ENCODE measurements at places on chromosomes 7 and 10.

DNA sequence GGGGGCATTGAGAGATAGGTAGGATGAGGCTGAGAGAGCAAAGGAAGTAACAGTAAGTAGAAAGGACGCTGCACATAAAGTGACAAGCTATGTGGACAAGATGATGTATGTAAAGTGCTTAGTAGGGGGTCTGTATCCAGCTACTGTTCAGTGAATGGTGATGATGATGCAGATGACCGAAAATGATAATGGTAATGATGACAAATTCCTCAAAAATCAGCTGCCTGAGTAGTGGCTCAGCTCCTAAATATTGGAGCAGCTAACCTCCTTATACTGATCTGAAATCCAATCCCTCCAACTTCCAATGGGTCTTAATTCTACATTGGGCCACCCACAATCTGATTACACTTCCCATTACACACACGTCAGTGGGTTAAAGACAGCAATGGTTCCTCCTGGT, 27.1 kb upstream of the KCNMA1 start:
- DNase-seq, result no peak

DNA sequence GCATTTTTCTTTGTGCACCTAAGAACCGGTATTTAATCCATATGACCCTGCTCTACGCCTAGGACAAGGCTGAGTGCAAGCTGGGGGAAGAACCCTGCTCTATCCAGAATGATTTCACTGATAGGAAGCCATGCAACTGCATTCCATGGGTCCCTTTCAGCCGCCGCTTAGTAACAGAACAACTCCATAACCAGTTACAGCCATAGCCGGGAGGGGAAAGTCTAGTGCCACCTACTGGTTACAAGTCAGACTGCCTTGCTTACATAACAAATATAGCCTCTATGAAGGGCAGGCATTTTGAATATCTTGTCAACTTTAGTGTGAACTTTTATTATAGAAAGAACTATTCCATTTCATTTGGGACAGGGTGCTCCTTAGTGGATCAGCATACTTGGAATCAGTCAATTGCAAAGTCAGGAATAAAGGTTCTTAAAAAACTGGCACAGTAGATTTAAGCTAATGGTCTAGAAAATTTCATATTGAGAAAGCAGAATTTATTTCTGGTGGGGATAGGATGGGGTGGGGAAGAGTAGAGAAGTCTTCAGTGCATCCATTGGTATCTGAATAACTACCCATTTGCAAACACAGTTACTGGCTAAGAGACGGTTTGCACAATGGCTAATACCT, 521.7 kb downstream of the ADRA2A start:
- DNase-seq, result peak; percentile 43

DNA sequence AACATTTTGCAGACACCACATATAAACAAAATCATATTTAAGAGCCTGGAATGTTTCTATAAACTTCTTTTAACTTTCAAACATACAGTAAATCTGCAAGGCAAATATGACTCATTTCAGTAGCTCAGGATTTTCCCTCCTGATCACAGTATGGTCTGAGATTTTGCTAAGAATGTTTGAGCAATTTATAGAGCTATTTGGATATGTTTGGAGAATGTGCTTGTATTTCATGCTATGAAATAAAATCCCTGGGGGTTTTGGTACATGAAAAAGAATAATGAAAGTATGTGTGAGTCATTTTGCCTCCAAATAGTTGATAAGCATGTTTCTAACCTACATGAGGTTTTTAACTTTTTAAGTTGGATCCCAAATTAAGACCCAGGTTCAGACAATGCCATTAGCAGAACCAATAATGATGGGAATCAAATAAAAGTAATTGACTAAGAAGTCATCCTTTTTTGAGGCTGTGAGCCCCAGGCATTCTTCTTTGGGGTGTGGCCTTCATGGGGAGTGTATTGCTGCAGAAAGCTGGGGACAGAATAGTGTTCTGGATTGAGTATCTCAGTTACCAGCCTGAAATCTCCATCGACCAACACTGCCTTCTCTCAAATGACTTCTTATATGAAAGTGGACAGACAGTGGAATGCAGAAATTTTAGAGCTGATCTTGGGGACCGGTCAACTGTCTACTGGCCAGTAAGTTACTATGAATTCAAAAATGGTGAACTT, 66.1 kb upstream of the AGBL3 start:
- DNase-seq, result no peak

GRCh38 chr7:108248821-108249220, 118.7 kb upstream of the LAMB4 start:
- DNase-seq, result no peak

DNA sequence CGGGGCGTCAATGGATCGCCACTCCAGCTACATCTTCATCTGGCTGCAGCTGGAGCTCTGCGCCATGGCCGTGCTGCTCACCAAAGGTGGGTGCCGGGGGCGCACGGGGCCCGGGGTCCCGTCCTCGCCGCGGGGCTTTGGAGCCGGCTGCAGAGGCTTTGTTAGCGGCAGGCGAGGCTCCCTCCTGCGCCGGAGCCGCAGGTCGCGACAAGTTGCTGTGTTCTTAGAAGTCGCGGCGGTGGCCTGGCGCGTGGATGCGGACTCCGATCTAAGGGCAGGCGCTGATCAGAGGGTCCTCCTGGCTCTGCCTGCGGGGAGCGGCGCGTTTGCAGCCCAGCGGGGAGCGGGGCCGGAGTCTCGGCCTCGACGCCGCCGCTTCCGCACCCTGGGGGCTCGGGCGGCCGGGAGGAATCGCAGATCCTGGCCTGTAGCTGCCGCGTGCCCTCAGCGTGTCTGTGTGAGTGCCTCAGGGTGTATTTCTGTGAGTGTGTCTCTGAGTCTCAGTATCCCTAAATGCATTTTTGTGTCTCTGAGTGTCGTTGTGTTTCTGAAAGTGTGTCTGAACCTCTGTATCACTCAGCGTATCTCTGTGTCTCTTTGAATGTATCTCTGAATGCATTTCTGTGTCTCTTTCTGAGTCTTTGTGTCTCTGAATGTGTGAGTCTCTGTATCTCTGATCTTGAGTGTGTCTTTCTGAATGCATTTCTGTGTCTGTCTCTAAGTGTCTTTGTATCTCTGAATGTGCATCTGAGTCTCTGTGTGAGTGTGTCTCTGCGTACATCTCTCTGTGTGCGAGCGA, 766 bp downstream of the BAMBI start:
- no peak for DNase-seq

GRCh38 chr10:131055437-131055836, 256.1 kb downstream of the TCERG1L start:
- DNase-seq, result no peak

- DNase-seq, result no peak
Observed at GRCh38 chr10:78549140-78549935, 515.7 kb downstream of the RPS24 start.

GRCh38 chr10:62749093-62749683, 55.3 kb upstream of the ADO start:
- DNase-seq, result no peak

GRCh38 chr7:85749696-85750453, 563.0 kb upstream of the SEMA3D start:
- DNase-seq, result no peak

DNA sequence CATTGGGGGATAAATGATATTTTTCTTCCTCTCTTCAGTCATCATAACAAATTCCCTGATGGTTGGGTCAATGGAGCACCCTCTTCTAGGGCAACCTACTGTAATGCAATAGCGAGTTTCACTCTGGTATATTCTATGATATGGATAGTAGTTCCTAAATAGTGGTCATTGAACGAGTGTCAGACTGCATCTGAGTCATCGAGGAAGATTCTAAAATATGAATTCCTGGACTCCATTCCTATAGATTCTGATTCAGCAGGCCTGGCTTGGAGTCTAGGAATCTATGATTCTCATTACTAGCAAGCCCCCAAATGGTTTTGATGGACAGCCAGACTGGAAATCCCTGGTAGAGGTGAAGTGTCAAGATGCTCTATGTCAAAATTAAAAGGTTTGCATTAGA, 254.5 kb downstream of the BUB3 start:
- DNase-seq, result no peak

DNA sequence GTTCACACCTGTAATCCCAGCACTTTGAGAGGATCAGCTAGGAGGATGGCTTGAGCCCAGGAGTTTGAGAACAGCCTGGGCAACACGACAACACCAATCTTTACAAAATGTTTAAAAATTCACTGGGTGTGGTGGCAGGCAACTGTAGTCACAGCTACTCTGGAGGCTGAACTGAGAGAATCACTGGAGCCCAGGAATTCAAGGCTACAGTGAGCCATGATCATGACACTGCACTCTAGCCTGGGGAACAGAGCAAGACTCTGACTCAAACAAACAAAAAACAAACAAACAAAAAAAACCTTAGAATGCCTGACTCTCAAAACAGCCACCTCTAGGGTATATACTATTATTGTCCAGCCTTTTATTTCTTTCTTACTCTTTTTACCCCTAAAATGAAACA, 56.5 kb upstream of the PAPSS2 start:
- peak; percentile 36 for DNase-seq

DNA sequence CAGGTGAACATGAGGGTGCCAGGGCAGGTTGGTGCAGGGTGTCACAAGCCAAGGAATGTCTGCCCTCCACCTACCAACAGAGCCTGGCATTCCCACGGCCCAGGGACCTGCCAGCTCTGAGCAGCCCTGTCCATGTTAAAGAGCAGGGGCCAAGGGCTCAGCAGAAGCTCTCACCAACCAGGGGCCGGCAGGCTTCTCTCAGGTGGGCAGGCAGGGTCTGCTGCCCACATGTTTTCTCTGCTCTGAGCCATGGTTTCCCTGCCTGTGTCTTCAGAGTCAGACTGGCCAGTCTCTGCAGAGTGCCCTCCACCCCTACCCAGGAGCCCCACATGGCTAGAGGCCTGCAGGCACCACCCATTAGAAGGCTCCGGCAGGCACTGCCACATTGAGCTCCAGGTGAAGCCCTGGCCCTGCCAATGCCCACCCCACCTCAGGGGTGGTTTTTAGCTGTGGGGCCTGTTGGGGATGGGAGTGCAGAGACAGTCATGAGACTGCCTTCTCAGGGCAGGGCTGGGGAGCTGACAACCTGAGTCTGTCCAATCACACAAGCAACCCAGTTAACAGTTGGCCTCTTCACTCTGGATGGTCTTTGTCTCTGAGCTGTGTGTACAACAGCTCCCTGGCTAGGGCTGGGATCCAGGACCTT, 135.9 kb downstream of the ARHGAP22 start:
- no peak for DNase-seq

DNA sequence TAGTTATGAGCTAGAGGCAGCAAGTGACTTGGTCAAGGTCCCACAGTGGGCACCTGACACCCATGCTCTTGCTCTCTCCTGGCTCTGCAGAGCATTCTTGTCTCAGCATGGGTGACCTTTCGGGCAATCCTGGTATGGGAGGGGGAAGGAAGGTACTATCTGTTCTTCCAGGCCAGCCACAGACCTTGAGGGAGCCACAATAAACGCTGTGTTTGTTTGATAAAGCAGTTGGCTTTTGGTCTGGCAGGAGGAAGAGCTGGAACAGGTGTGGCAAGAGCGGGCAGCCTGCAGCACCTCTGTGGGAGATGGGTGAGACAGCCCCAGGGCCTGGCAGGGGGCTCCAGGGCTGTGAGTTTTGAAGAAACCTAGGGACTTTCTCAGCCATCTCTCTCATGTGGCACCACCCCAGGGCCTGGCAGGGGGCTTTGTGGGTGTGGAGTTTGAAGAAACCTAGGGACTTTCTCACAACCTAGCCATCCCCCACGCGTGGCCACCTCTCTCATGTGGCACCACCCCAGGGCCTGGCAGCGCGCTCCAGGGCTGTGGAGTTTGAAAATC, 11.4 kb downstream of the CLDN3 start:
- no peak for DNase-seq

DNA sequence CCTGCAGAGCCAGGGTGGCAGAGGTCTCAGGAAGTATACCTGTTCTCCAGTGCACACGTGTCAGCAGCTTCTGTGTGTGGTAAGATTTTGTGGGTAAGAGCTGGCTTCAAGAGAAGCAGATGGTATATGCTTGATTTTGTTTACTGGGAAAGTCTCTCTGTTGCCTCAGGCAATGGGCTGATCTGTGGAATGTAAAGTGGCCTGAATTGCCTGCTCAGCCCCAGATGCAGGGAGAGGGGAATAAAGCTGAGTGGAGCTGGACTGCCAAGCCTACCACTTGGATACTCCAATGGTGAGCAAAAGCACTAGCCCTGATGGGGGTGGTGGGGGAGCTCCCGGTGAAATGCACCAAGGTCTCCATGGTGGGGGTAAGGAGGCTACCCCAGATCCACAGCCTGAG, 156.1 kb downstream of the WDR11 start:
- DNase-seq, result no peak

- DNase-seq, result no peak
Observed at GRCh38 chr7:94621120-94621519, 34.8 kb downstream of the SGCE start.

GRCh38 chr10:6474871-6475270, 105.2 kb downstream of the PRKCQ start:
- DNase-seq, result no peak

- no peak for DNase-seq
Observed at GRCh38 chr7:154931906-154932305, 71.0 kb downstream of the PAXIP1 start.

GRCh38 chr10:70677620-70678249, 5.4 kb downstream of the ADAMTS14 start:
- DNase-seq, result no peak

- DNase-seq, result no peak
Observed at GRCh38 chr7:157485361-157485831, 148.6 kb downstream of the DNAJB6 start.

- no peak for DNase-seq
Observed at GRCh38 chr10:89118091-89118490, 89.0 kb downstream of the CH25H start.

- peak; percentile 31 for DNase-seq
Observed at GRCh38 chr7:115676080-115676479, 354.5 kb downstream of the TFEC start.

- peak; percentile 35 for DNase-seq
Observed at GRCh38 chr7:134016223-134016941, 110.8 kb upstream of the LRGUK start.

GRCh38 chr7:108442039-108442568, 14.1 kb downstream of the NRCAM start:
- DNase-seq, result no peak

DNA sequence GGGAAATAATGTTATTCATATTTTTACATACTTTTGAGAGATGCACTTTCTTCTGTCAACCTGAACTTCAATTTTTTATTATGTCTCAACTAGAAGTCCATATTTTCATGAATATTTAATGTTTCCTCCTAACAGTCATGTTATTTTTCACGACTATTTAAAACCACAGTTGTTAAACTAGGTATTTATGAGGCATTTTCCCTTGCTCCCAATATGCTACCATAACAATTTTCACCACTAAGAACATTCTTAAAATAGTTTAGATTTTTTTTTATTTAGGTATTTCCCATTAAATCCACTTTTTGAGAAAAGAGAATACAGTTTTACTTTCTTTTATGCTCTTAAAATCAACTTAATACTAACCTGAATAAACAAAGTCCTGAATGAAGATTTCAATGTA, 89.4 kb downstream of the JAZF1 start:
- no peak for DNase-seq

GRCh38 chr7:117673839-117674238, 194.0 kb downstream of the CFTR start:
- DNase-seq, result peak; percentile 18

All from NCI-H460 (cell line).